ENCODE measurements at places on chromosomes 5 and 9. TPM values are rescaled to one million over a fixed set of nuclear protein-coding genes. Genes with fewer than 3 reads are reported as not detected.

The RNF208 gene
- 18.7 TPM for total RNA-seq

DNA sequence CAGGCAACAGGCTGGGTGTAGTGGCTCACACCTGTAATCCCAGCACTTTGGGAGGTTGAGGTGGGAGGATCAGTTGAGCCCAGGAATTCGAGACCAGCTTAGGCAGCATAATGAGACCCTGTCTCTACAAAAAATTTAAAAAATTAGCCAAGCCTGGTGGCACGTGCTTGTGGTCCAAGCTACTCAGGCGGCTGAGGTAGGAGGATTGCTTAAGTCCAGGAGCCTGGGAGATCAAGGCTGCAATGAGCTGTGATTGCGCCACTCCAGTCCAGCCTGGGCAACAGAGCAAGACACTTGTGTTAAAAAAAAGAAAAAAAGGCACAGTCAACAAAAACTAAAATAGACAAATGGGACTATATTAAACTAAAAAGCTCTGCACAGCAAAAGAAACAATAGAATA, 29.3 kb downstream of the ATP6V0E1 start:
- DNase-seq: no peak

DNA sequence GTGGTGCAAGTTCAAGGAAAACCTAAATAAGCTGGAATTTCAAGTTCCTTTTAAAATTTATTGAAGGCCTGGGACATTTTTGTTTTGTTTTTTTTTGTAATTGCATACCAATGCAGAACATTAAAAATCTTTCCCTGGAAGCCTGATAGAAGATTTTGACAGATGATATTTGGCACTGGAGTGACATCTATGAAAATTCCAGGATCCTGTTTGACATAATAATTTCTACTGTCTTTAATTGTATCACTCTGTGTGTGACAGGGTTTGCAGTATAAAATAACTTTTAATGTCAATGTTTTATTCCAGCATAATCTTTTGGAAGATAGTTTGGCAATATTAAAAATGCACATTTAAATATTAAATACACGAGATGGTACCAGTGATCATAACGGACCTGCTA, 514.2 kb upstream of the ACO1 start:
- no peak for DNase-seq

The DHX29 gene
- 4.3 TPM for total RNA-seq

The IARS1 gene
- 59.5 TPM for total RNA-seq

The RLN2 gene
- total RNA-seq: not detected

GRCh38 chr5:140560227-140560626, 3.0 kb upstream of the SRA1 start:
- no peak for DNase-seq

DNA sequence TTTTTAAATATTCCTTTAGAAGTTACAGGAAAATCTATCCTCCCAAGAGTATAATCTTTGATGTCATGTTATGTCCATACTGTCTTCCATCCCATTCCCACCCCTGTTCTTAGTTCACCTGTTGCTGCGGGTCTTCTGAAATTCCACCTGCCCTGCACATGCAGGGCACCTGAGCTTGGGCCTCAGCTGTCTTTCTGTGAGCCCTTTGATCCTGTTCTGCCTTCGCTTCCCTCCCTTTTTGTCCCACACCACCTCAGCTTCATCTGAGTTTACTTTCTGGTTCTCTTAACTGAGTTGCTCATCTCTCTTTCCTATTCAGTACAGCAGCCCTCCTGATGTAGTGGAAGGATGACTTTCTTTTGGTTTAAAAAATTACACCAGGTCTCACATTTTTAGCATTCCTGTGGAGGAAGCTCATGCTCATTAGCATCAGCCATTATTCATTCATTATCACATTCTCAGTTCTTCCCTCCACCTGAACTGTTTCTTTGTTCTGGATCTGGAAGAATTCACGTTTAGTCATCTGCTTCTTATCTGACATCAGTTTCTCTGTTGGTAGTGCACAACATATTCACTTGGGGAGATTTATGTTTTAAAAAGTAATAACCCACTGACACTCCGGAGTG, 211.0 kb downstream of the ADCY2 start:
- no peak for DNase-seq

DNA sequence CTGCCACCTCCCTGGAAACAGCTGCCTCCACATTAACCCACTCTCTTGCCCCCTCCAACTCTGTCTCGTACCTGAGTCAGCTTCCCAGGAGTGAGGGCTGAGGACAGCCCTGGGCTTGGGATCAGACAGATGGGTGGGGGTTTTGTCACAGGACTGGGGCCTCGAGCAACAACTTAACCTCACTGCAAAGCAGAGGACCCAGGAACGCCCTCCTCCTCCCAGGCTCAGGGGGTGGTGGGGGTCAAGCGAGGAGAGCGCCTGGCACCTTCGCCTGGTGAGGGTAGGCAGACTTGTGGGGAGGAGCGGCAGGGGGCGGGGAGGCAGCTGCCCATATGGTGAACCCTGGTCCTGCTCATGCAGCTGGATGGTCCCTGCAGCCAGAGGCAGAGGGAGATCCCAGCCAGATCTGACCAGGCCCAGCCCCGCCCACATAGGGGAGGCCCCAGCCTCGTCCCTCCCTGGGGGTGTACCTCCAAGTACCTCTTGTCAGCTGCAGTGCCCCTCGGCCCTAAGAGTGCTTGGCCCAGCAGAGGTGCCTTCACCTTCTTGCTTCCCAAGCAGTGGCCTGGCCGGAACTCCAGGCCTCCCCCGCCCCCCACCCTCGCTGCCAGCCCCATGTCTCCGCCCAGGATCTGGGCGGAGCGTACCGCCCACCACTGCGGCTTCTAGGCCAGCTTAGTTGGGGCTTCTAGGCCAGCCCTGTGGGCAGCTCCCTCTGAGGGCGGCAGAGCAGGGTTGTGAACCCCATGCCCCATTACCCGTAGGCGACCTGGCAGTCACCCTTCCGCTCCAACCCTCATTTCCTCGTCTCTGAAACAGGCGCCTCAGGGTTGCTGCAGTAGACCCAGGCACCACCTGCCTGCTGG, at the start of gene SARDH:
SARDH (minus strand) TSS at position 579 of the 866 bp plus-strand sequence. CDS start 4,179 bp downstream, outside the sequence.
- peak; percentile 47 for DNase-seq

DNA sequence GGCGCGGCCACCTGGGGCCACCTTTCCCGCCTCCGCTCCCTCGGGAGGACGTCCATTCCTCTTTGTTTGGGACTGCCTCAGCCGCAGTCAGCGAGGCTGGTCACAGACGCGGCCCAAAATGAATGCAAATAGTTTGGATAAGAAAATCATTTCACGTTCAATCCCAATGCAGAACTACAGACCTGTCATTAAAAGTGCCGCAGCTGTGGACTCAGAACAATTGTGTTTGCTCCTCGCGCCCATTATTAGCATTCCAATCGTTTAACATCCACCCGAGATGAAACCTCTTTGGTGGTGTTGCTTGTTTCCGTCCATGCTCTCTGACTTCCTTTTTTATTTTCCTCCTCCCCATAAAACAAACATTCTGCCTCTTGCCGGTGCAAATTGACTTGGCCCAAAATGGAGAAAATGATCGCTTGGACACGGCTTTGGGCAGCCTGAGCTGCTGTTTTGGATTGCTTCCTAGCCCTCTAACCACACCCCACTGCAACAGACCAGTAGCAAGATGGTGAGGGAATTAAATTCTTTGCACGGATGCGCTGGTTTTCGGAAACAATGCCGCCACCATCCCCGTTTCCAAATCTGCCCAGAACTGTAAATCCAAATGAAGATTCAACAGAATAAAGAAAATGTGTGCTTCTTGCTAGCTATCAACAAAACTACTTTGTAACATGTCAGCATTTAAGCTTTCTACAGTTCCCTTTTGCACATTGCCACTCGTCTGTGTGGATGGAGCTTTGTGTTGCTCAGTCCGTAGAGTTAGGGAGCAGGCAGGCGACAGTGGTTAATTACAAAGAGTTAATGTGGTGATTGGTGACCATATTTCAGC, 784 bp downstream of the NLN start:
- DNase-seq: peak; percentile 71

- no peak for DNase-seq
Observed at GRCh38 chr9:134826336-134827285, 54.0 kb upstream of the FCN2 start.

GRCh38 chr5:39369123-39369815, 5.0 kb upstream of the C9 start:
- no peak for DNase-seq

The GLRX gene
- 11.3 TPM for total RNA-seq

DNA sequence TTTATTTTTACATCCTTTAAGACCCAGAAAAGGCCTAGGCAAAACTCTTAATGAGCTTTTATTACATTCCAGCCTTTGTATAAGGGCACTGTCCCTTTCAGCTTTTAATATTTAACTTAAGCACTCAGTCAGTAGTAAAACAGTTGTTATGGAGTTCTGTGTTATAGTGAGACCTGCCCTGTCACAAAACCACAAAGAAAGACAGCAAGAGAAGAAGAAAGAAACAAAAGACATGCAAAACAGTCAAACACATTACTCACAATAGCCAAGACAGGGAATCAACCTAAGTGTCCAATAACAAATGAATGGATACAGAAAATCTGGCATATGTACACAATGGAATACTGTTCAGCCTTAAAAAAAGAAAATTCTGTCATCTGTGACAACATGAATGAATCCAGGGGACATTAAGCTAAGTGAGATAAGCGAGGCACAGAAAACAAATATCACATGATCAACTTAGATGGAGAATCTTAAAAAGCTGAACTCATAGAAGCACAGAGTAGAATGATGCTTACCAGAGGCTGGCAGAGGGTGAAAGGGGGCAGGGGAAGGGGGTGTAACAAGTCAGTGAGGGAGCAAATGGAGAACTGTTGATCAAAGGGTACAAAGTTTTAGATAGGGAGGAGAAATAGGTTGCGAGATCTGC, 63.8 kb upstream of the CCNG1 start:
- no peak for DNase-seq

DNA sequence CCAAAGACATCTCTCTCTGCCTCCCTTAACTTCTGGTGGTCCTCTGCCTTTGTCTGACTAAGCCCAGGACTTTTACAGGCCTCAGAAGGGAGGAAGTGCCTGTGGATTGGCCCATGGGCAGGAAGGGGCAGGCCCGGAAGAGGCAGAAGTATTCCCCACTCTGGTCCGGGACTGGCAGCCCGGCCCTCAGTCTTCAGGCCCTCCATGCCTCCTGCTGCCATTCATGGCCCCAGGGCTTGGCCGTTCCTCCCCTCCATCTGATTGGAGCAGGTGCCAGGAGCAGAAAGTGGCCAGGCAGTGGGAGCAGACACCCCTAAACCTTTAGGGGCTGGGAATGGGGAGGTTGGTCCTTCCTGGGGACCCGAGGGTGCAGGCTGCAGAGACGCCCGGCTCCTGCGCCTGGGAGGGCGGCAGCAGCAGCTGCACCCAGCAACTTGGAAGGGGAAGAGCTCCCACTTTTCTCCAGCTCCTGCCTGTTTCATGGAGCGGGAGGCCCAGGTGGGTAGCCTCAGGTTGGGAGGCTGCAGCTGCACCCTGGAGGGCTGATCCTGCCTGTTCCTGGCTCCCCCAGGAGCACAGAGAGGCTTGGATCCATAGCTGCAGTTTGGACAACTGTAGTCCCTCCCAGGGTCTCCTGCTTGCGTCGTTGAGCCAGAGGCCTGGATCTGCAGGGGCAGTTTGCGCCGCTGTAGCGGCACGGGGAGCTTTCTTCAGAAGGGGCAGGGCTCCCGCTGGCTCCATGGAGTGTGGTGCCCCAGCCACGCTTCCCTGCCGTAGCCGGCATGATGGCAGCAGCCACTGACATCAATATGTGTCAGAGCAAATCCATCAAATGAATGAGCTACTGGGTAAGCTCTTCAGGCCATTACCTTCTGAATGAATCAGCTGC, 661.5 kb upstream of the NUDT12 start:
- DNase-seq: no peak

The EMB gene
- total RNA-seq: 0.58 TPM

DNA sequence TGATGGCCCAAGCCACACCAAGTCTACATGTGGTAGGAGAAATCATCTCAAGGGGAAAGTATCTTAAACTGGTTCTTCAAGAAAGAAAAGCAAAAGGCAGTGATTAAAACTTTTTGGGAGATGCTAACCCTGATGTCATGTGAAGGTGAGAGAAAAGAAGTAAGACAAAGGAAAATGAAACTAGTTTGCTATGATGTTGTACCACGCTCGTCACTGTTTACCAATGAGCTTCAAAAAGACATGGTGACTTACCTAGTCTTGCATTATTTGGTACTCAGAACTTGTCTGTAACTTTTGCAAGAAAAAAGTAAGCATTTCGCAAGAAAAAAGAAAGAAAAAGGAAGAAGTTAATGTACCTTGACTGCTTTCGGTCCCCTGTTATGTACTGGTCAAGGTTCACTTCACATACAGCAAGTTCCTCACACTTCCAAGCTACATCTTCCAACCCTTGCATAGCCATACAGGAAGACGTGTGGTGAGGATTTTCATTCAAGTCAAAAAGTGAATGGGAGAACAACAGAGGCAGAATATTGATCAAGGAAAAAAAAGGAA, 739.3 kb downstream of the NR2F1-AS1 start:
- no peak for DNase-seq

The C9orf50 gene
- total RNA-seq: not detected

DNA sequence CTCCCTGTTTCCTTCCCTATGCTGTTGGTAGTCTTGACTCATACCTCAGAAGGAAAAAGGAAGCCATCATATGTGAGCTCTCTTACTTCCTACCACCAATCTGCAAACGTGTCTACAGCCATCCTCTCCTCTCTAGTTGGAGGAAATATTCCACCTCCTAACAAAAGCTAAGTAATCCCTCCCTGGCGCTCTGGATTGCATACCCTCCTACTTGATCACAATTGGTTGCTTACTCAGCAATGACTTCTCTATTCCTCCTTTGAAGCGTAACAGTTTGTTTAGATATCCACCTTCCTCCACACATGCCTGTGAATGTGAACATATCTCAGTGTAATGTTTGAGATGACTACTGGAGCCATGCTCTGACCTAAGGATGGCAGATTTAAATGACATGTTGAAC, 18.2 kb downstream of the RUSC2 start:
- no peak for DNase-seq

DNA sequence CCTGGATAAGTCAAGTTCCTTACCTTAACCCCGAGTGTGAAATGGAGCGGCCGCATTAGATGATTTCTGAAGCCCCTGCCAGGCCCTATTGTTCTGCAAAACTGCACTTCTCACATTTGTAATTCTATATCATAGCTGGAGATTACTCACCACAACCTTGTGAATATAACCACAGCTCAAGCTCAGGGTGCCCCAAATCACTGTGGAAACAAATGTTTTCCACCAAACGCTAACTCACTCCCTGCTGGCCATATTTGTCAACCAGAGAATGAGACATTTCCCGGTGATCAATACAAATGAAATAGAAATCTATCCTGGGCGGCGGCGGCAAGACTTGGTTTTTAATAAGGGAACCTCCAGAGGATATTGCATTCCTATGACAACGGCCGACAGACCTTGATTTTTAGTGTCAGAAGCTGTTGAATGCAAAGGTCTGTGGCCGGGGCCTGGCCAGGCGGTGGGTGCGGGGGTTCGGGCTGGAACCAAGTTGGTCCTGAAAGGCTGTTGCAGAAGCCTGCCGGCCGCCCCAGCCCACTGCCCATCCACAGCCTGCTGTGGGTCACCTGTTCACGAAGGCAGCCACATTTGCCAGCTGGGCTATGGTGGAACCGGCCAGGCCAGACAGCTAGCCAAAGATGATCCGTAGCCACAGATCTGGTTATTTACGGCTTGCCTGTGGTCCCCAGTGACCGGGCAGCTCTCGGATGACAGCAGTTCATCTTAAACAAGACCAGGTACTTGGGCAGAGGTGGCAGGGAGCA, 93.9 kb upstream of the LMX1B start:
- no peak for DNase-seq
